ENCODE measurements at places on chromosomes 3 and 15. TPM values are rescaled to one million over a fixed set of nuclear protein-coding genes. Genes with fewer than 3 reads are reported as not detected.

DNA sequence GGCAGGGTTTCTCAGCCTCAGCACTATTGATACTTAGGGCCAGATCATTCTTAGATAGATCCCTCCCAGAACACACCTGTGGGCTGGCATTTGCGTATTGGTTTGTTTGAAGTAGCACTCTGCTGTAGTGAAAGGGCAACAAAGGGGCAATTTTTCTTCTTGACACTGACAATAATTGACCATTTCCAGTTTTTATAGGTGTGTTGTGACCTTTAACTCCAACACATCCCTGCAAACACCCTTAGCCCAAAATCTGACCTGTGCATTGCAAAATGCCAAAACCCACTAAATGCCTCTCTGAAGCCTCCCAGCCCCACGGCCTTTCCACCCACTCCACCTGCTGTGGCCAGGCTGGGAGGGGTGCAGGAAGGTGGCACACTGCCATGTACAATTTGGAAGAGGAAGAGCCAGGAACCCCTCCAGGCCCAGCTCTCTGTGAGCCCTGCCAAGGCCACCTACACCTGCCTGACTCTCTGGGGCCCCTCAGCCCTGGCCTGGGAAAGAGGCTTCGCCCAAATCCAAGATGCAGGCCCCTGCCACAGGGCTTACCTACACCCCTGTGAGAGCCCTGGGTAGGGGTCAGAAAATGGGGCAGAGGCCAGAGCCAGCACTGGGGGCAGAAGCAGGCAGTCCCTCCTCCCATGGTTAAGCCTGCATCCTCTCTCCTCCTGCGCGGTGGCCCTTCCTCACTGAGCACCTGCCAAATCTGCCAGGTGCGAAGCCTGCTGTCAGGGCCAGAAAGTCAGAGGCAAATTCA, 9.6 kb upstream of the CYP11A1 start:
- DNase-seq, result no peak

GRCh38 chr15:39488516-39488915, 92.4 kb upstream of the THBS1 start:
- DNase-seq, result no peak

DNA sequence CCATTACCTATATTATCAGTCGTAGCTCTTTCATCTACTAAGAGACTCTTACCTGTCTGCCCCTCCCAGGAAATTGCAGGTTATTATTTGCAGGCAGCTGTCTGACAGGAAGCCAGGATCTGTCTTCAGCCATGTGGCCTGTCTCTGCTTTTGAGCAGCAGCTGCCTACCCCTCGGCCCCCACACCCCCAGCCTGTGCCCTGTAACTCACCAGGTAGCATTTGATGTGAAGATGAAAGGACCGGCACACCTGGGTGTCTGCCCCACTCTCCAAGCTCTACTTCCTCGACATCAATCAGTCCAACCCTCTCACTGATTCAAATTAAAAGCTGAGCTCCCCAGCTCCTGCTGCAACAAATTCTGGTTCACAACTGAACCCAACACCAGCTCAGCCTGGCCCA, 197.2 kb upstream of the CTNNB1 start:
- DNase-seq, result no peak

DNA sequence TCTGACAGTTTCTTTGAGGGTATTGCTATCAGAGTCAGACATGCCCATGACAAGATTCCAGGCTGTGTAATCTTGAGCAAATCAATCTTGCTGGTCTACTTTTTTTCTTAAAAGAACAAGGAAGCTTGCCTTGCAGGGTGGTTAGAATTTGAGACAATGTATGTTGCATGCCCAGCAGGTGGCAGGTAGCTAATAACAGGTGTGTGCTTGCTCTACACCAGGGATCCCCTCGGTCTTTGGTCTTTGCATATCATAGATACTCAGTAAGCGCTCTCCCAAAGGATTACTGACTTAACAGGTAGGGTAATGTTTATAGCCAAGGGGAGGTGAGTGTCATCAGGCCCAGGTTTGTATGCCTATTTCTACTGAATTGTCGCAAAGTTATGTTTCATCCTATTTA, 37.3 kb downstream of the CACNA1D start:
- no peak for DNase-seq

GRCh38 chr3:171758109-171758508, 52.2 kb downstream of the PLD1 start:
- DNase-seq, result no peak

DNA sequence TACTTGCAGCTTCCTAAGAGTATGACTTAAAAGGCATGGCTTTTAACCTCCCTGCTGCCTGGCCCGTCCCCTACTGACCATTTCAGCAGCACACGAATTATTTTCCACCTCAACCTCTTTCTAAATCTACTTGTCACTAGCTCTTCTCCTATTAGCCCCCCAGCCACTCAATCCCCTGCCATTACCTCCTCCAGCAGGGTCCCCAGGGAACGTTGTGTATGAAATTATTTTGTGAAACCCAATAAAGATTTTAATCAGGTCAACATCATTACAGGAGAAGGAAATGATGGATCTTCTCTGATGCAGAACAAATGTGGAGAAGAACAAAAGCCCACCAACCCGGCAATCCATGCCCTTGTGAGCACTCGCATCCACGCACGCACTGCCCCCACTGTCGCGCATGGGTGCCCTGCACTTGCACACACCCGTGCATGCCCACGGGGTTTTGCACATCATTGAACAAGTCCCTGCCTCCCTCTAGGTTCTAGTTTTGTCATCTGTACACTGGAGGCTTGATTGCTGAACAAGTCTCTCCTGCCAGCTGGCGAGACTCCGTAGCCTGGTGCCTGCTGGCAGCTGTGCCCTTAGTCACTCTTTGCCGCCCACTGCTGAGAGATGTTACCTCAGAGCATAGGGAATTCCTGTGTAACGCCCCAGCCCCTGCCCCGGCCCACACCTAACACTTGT, 51.6 kb downstream of the LINGO1 start:
- no peak for DNase-seq

DNA sequence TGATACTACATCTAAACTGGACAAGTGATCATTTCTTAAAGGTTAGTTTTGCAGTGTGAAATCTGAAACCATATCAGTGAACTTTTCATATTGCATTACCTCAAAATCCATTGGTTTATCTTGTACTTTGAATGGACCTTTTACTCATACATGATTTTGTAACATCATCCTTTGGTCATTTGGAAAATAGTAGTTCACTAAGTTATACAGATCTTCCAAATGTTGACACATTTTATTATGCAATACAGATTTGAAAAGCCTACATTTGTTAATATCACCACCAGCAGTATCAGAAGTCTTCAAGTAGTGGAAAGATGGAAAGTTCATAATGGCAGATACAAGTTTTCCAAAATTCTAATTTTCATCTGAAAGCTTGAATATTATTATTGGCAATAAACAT, 64.0 kb upstream of the CDV3 start:
- no peak for DNase-seq

- no peak for DNase-seq
Measured at GRCh38 chr3:169118666-169119370, 544.7 kb downstream of the MECOM start.

The AP3B2 gene
- not detected for total RNA-seq

The AADACL2 gene
- total RNA-seq, result not detected
